ENCODE measurements at places on chromosomes 12 and 14.
A peak's percentile ranks its signal among the peaks of the same experiment; 100 is the strongest.

- peak; percentile 82 for DNase-seq
Observed at GRCh38 chr12:126069549-126070165, 1004.4 kb downstream of the AACS start.

- peak; percentile 33 for DNase-seq
Observed at GRCh38 chr12:24034160-24034559, 84.7 kb upstream of the SOX5 start.

- DNase-seq: no peak
Observed at GRCh38 chr14:21120686-21121085, 19.8 kb downstream of the TMEM253 start.

GRCh38 chr14:34750670-34751069, 36.3 kb upstream of the CFL2 start:
- peak; percentile 42 for DNase-seq

DNA sequence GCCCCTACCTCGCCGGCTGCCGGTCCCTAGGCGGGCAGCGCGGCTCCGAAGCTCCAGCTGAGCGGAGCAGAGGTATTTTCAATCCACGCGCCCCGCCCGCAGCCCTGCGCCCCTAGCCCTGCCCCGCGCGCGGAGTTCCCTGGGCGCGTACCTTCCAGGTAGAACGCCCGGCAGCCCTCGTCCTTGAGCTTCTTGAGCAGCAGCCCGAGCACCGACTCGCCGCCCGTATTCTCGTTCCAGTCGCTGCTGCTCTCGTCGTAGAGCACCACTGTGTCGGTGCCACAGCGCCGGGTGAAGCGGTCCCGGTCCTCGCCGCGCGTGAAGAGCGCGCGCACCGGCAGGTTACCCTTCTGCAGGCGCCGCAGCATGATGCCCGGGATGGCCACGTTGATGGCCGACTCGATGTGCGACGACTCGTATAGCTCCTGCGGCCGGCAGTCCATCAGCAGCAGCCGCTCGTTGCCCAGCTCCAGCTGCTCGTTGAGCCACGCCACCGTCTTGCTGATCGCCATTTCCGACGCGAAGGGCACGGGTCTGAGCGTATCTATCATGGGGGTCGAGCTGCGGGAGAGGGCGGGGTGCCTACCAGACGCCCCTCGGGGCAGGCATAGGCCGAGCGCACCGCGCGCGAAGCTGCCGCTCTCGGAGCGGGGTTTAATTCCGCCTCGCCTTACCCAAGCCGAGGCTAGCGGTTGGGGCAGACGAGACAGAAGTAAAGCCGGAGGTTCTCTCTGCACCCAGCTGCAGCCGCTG, 636 bp downstream of the DUSP6 start:
- DNase-seq: no peak

GRCh38 chr14:41154143-41154807, 452.4 kb upstream of the LRFN5 start:
- no peak for DNase-seq
